SJSA1 (cell line): ENCODE measurements at places on chromosomes 4 and X. TPM values are rescaled to one million over a fixed set of nuclear protein-coding genes. Genes with fewer than 3 reads are reported as not detected.

The CCSER1 gene
- not detected in 2 replicates for total RNA-seq

The SH2D1A gene
- total RNA-seq: not detected in 2 replicates

The MAML3 gene
- 0.53 and 1.8 TPM in 2 replicates for total RNA-seq

The CRLF2 gene
- total RNA-seq: not detected in 2 replicates

The CXCL11 gene
- not detected in 2 replicates for total RNA-seq

The ASB11 gene
- total RNA-seq: not detected in 2 replicates

The ADH1A gene
- not detected in 2 replicates for total RNA-seq

DNA sequence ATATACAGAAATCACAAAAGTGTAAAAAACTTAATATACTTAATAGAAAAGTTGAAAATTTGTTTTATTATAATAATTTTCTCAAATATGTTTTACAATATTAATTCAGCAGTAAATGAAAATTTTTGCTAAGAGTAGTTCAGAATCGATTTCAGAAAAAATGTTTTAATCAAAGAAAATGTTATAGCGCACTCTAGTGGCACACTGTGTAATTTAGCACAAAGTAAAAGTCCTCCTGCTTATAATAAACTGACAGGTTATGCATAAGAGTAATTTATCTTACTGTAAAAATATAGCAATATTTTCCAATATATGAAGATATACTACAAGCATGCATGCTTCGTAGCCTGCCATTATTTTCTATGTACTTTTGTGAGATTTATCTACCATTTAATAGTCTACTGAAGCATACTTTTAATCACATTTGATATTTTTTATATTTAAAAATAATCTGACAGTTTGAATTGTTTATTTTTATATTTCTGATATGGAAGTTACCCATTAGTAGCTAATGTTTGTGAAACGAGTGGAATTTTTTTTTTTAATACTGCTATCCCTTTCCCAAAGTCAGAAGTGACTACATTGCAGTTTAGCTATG, 217.9 kb upstream of the KLHL4 start:
- H3K4me1 ChIP-seq: no peaks in the 10 kb centered on the region
- H3K4me3 ChIP-seq: no peak overlapping the region
- DNase-seq: no peak
- H3K27ac ChIP-seq: no peak overlapping the region

DNA sequence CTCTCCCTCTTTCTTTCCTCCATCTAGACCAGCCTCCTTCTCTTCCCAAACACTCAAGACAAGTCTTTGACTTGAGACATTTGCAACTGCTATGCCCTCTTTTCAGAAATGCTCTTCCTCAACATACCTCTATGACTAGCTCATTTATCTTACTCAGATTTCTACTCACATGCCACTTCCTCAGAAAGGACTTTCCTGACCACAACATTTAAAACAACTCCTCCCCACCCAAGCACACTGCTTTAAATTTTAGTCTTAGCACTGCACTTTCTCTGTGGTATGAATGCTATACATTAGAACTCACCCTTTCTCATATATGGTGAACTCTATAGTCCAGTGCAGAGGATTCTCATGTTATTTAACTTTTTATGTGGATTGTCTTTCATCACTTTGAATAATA, 28.4 kb upstream of the SULT1E1 start:
- H3K4me1 ChIP-seq: no peaks in the 10 kb centered on the region
- no peaks in the 10 kb centered on the region for H3K36me3 ChIP-seq
- no peak overlapping the region for H3K27ac ChIP-seq
- H3K4me3 ChIP-seq: no peak overlapping the region

- no peaks in the 10 kb centered on the region for H3K36me3 ChIP-seq
- no peaks in the 10 kb centered on the region for H3K27me3 ChIP-seq
- no peak overlapping the region for H3K4me3 ChIP-seq
These were observed 488.3 kb downstream of the CFAP47 start for GRCh38 chrX:36407836-36408235.

GRCh38 chr4:17494258-17495190, 17.4 kb downstream of the QDPR start:
- H3K36me3 ChIP-seq: no peaks in the 10 kb centered on the region
- DNase-seq: peak; percentile 7
- no peak overlapping the region for H3K4me3 ChIP-seq

- H3K36me3 ChIP-seq: no peaks in the 10 kb centered on the region
- no peak for DNase-seq
- no peaks in the 10 kb centered on the region for H3K4me1 ChIP-seq
These were observed 257.4 kb downstream of the CFAP299 start for GRCh38 chr4:80592950-80593349.

DNA sequence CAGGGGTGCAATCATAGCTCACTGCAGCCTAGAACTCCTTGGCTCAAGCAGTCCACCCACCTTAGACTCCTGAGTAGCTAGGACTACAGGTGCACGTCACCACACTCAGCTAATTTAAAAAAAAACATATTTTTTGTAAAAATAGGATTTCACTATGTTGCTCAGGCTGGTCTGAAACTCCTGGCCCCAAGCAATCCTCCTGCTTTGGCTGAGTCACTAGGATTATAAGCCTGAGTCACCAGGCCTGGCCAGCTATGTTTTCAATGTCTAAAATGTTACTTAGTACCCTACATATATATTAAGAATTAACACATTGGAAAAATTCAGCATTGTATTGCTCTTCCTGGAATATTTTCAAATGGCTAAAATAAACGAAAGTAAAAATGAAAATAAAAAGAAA, 37.5 kb downstream of the PNPLA4 start:
- no peaks in the 10 kb centered on the region for H3K27me3 ChIP-seq
- no peaks in the 10 kb centered on the region for H3K36me3 ChIP-seq
- no peaks in the 10 kb centered on the region for H3K4me1 ChIP-seq
- H3K27ac ChIP-seq: no peak overlapping the region
